Activated T-cell treated with anti-CD3 and anti-CD28 coated beads, Interleukin-2, amount 50 U/mL, for 48 hours (primary cell): ENCODE measurements at places on chromosomes 6 and 20.
A peak's percentile ranks its signal among the peaks of the same experiment; 100 is the strongest.

DNA sequence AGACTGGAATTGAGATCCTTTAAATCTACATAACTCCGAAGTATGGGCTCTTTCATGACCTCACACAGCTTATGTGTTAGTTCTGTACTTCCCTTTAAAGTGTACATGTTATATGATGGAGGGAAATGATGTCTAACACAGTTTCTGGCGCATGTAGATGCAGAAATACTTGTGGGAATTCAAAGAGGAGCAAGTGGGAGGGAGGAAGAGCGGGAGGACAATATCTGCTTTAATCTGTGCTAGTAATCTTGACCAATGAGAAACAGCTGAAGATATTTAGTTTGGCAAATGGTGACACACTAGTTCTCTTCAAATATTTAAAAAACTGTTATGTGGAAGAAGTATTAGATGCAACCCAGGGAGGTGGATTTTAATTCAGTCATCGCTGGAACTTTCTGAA, 62.9 kb upstream of the PLEKHG1 start:
- no peak for DNase-seq

DNA sequence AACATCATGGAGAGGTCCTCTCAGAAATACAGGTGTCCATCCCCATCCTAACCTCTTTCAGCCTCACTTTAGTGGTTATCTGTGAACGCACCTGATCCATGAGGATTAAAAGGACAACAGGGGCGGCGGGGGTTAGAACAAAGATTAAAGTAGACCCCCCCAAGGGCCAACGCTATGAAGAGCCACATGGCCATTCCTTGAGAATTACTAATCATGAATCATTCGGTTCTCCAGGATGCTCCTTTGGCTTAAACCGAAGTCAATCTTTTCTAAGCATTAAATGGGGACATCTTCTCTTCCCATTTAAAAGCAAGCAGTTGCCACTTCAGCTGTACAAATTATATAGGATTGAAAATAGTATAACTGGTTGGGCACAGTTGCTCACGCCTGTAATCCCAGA, 212.4 kb downstream of the GMPR start:
- DNase-seq = no peak

DNA sequence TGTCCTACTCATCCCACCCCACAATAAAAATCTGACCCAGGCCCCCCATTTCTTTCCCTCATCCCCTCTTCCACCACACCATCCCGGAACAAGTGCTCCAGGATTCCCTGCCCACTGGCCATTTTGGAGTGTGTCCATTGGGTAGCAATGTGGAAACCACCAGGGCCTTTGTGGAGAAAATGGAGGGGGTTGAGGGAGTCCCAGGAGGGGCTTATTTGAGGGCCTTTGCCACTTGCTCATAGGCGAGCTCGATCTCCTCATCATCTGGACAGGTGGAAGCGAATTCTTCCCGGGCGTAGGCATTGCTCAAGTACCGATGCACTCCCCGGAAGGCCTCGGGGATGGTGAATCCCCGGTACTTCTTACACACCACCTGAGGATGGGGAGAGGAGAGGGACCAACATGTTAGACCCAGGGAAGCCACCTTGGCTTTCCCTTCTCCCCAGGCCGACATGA, 1.6 kb upstream of the DDAH2 start:
- no peak for DNase-seq

GRCh38 chr6:145367149-145367548, 368.2 kb downstream of the EPM2A start:
- no peak for DNase-seq

DNA sequence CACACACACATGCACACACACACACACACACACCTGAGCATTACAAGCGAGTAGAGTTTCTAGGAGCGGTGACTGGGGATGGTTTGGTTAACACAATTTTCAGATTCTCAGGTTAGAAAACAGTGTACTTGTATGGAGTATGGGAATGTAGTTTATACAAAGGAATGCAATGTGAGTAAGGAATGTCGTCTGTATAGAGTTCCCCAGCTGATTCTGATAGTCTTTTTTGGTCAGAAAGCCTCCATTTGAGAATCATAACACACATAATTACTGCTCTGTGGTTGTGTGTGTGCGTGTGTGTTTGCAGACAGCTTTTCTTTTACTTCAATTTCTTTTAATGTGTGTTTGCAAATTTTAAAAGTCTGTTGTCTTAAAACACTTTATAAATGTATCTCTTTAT, 93.2 kb downstream of the MYO6 start:
- no peak for DNase-seq

DNA sequence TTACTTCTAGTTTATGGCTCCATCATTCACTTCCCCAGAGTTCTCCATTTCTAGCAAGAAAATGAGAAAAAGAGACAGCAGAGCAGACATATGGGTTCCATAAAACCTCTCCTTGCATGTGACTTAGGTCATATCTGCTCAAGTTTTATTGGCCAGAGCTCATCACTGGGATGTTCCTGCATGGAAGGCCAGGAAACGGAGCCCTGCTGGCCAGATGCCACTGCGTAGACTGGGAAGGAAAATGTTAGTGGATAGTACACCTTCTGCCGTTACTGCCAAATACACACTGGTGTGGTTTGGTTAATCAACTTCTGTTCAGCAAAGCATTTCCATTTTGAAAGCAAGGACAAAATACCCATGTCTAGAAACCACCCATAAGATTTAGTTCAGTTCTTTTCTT, 220.6 kb upstream of the TSHZ2 start:
- no peak for DNase-seq

DNA sequence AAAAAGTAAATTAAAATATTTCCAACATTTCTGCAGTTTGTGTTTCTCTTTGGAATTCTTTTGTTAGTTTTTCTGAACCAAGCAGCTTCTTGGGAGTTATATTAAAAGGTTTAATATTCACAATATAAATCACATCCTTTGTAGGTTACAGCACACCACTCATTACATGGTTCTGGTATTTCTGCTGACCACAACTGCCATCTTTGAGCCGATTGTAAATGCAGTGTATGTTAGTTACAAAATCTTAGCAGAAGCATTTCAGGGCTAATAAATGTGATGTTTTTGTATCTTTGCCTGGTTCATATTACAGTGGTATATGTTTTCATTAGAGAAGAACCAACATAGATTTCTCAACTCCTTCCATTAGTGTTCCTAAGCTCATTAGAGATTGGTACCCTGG, 19.1 kb upstream of the TSHZ2 start:
- no peak for DNase-seq

DNA sequence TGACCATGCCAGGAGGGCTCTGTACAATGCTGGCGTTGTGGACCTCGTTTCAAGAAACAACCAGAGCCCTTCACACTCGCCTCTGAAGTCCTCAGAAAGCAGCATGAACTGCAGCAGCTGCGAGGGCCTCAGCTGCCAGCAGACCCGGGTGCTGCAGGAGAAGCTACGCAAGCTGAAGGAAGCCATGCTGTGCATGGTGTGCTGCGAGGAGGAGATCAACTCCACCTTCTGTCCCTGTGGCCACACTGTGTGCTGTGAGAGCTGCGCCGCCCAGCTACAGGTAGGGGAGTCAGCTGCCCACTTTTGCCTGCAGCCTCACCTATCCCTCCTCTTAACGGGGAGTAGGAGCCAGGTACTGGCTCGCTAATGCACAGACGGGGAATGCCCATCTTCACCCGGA, 16.2 kb downstream of the MYLIP start:
- DNase-seq = no peak

DNA sequence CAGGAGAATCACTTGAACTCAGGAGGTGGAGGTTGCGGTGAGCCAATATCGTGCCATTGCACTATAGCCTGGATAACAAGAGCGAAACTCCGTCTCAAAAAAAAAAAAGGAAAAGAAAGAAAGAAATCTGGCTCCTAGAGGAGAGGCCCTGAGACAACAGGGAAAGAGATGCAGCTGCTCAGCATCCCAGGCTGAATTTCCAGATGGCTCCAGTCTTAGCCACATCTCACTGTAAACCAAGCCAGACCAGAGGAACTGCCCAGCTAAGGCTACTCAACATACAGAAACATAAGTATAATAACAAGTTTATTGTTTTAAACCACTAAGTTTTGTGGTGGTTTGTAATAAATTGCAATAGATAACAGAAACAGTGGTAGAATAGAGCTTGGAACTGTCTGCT, 38.5 kb upstream of the TASP1 start:
- DNase-seq = no peak

DNA sequence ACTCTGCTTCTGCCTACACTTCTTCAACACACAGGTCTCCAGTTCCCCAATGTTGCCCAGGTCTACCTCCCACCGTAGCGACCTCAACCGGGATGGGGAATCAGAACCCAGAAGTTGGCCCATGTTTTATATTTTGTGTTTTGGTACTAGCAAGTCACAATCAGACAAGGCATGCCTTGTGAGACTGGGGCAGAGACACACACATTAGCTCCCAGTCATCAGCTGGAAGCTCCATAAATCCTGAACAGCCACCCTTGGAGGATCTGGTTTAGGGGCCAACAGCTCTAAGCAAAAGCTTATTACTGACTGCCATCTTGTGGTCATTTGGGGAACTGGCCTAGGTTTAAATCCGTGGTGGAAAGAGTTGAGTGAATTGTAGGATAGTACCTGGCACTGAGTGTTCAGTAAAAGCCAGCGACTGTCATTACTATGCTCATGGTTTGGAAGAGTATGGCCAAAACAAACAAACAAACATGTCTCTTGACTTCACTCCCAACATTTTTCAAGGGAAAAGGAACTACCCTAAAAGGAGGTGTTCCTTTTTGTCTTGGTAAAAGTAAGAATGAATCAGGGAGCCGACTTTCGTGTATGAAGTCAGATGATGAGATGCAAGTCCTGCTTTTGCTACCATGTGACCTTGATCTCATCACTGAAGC, 40.5 kb downstream of the PIM1 start:
- DNase-seq = peak; percentile 84

DNA sequence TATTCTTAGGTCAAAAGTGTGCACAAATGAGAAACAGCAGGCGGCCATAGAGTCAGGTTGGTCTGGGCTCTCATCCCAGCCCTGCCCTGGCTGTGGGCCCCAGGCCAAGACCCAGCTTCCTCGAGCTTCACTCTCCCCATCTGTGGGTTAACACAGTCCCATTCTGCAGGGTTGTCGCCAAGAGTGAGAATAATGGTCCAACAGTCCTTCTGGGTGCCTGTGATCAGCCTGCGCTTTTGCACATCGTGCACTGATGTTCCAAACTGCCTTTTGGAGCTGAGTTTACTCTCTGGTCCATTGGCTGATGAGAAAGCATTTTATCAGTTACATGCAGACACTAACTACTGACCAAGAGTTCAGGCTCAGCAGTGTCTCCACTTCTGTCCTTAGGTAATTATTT, 82.6 kb downstream of the INSM1 start:
- no peak for DNase-seq

GRCh38 chr6:87706187-87706966, 4.3 kb upstream of the AKIRIN2 start:
- DNase-seq = no peak

GRCh38 chr6:132910759-132911158, 96.4 kb downstream of the RPS12 start:
- DNase-seq = no peak

DNA sequence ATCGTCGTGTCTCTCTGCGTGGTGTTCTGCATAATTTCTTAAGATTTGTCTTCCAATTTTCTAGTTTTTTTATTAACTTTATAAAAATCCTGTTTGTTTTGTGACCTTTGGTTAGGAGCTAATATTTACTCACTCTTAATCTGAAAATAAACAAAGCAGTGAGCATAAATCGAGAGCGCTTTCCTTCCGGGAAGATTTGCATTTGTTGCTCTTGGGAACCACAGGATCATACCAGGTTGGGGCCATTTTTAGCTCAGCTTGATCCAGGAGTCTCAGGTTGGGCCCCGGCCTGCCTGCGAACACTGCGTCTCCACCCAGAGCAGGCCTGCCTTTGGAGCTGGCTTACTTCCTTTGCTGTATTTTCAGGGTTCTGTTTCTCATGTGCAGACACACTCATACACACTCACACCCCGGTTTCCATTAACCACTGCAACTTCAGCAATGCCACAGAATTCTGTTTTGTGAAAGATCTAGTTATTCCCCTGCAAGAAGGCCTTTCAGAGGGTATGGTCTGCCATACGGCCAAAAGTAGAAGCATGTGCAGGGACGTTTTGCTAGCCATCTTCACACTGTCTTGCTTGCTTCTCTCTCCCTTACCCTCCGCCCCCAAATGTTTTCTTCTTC, 17.3 kb downstream of the BPHL start:
- DNase-seq = no peak

- DNase-seq = no peak
These were observed 146.6 kb upstream of the PLN start for GRCh38 chr6:118401325-118401975.

- DNase-seq = no peak
These were observed 34.6 kb upstream of the HLA-G start for GRCh38 chr6:29793036-29793356.

DNA sequence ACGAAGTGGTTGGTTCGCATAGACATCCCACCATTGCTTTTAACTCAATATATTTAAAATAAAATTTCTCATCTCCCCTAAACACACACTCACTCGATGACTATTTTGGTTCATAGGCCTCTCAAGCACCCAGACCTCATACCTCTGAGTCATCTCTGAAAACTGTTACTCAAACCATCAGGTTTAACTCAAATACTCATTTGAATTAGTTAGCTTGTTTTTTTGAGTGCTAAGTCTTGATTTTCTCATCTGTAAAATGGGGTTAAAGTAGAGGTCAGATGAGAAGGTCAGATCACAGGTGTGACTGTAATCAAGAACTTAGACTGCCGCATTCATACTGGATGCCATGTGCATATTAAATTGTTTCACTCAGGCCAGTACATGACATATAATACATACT, 243.9 kb upstream of the TENT5A start:
- DNase-seq = no peak

DNA sequence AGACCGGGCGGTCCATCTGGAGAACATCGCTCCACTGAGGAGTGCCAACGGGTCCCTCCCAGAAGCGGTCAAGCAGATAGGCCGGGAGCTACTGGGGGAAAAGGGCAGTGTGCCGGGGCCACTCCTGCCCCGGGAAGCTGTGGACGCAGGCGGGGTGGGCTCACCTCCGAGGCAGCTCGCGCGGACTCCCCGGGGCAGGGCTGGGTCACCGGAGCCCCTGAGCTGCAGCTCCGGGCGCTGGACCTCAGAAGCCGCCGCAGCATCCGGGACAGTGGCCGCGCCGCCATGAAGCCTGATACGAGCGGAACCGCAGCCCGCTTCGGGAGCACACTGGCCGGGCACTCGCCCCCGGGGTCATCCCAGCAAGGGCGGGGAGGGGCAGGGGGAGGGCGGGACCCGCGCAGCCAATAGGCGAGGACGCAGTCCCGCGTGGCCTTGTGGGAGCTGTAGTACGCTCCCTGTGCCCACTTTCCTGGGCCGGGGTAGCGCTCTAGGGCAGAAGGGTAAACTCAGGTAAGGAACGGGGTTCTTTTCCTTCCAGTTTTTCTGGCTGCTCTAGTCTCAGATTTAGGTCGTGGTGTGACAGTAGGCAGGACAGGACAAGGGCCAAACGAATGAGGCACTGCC, at the start of gene MOCS1:
Gene MOCS1, minus strand, starts transcription at position 332 of the 627 bp plus-strand sequence. Its CDS starts 45 bp downstream, at position 287.
- DNase-seq = peak; percentile 70
